ENCODE measurements at places on chromosomes 16 and 17.

GRCh38 chr17:1492249-1493206 lies at the start of gene MYO1C:
MYO1C (minus strand) TSS chr17:1492686; CDS start chr17:1492487, 199 bp downstream.
- DNase-seq = no peak

- no peak for DNase-seq
Measured at GRCh38 chr16:56510544-56510943, 9.3 kb downstream of the BBS2 start.

GRCh38 chr17:68993112-68993511 lies 37.9 kb upstream of the ABCA8 start:
- DNase-seq = no peak

DNA sequence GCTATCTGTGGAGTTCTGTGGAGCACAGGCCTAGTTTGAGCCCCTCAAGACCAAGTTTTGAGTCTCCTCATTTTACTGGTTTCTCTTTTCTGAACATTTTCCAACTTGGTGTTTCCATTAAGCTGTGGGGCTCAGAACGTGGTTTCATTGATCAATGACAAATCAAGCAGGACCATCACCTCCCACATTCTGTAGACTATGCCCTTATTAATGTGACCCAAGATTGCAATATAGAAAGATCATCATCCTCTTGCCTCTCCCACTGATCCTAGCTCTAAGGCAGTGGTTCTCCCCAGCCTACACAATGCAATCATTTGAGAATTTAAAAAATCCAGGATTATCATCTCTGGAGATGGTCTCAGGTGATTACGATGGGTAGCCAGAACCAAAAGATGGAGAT lies 15.8 kb upstream of the OSGIN1 start:
- DNase-seq = no peak

GRCh38 chr17:11240041-11240840 lies 772 bp upstream of the SHISA6 start:
- no peak for DNase-seq

GRCh38 chr16:66135421-66135831 lies 231.1 kb upstream of the CDH5 start:
- no peak for DNase-seq

- DNase-seq = no peak
Measured at GRCh38 chr17:64565563-64565962, 58.8 kb downstream of the CEP95 start.

- no peak for DNase-seq
Measured at GRCh38 chr16:68770671-68771070, 33.6 kb downstream of the CDH1 start.

DNA sequence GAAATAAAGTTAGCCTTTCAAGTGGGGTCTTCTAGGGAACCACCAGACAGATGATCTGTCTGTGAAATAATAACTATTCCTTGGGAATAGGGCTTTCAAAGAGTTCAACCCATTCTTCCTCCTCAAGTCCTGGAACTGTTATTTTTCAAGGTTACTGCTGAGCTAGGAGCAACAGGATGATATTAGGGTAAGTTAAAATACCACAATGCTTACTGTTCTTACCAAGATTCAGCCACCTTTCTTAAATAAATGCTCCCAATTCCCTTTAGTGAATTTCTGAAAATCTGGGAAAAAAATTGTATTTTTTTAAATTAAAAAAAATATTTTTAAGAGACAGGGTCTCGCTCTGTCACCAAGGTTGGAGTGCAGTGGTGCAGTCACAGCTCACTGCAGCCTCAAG lies 26.9 kb upstream of the ALDH3A2 start:
- DNase-seq = no peak

GRCh38 chr17:16354585-16354984 lies 1.3 kb upstream of the CENPV start:
- DNase-seq = no peak

DNA sequence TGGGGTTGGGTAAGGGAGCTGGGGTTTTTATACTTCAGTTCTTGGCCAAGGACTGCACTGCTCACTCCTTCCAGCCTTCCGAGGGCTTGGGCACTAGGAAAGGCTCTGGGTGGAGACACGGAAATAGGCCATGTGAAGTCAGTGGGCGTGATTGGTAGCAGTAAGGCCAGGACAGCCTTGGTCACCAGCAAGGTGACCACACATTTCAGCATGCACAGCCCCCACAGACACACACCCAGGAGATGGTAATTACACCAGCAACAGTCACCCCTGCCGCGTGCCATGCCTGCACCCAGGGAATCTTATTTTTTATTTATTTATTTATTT lies 252.5 kb downstream of the SEC14L1 start:
- DNase-seq = no peak
